Stimulated activated CD8-positive, alpha-beta memory T cell treated with anti-CD3 and anti-CD28 coated beads, Interleukin-4, amount 100 ng/mL, for 48 hours (primary cell): ENCODE measurements at places on chromosomes 7 and 10.

GRCh38 chr7:50351267-50351666, 46.8 kb downstream of the IKZF1 start:
- peak; percentile 49 for DNase-seq

- DNase-seq: no peak
These were observed 190.3 kb upstream of the SHH start for GRCh38 chr7:156002362-156003066.

DNA sequence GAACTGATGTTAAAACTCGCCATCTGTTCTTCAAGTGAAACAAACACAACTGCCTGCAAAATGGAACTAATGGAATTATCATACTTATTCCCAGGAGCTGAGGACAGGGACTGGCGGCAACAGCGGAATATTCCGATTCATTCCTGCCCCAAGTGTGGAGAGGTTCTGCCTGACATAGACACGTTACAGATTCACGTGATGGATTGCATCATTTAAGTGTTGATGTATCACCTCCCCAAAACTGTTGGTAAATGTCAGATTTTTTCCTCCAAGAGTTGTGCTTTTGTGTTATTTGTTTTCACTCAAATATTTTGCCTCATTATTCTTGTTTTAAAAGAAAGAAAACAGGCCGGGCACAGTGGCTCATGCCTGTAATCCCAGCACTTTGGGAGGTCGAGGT, 24.7 kb upstream of the MCM10 start:
- DNase-seq: no peak

GRCh38 chr7:155489862-155490696, 32.1 kb downstream of the EN2 start:
- no peak for DNase-seq

- no peak for DNase-seq
These were observed 122.7 kb upstream of the ADCY1 start for GRCh38 chr7:45451342-45452035.

- peak; percentile 14 for DNase-seq
These were observed 12.1 kb upstream of the ZNF107 start for GRCh38 chr7:64653721-64654401.

- no peak for DNase-seq
These were observed 31.3 kb downstream of the CH25H start for GRCh38 chr10:89175816-89176215.

- no peak for DNase-seq
These were observed 84.4 kb upstream of the TNS3 start for GRCh38 chr7:47666164-47666862.

- no peak for DNase-seq
These were observed 537.2 kb downstream of the XPNPEP1 start for GRCh38 chr10:109386101-109386500.

DNA sequence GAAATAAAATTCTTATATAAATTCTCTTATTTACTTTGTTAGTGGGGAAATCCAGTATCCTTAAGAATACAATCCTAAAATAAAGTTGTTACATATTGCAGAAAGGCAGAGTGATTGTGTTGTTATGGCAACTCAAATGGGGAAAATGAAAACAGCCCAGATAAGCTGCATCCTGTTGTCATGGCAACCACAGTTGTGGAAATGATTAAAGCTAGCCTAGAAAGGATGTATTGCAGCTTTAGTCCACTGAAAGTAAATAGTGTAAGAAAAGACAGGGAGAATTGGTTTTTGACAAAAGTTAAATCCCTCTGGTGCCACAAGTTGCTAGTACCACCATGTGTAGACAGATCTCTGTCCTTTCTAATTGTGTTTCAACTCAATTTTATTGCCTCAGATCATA, 43.2 kb downstream of the BTRC start:
- no peak for DNase-seq
